Activated T-helper 1 cell treated with anti-CD3 and anti-CD28 coated beads, Interleukin-2, amount 50 U/mL, for 16 hours (primary cell): ENCODE measurements at places on chromosomes 5 and 9.
A peak's percentile ranks its signal among the peaks of the same experiment; 100 is the strongest.

DNA sequence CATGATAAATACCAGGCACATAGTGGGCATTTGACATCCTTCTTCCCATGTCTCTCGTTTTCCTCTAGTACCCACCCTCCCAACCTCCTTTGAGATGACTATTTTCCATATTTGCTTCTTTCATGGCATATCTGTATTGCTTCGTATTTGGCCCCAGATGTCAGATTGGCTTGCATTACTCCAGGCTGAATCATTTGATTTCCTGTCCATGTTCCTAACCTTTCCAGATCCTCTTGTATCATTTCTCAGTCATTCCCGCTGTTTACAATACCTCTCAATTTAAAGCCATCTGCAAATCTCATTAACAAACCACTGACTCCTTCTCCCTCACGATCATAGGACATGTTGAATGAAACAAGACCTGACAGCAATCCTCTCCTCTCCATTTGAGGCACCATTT lies 19.9 kb downstream of the MTX3 start:
- no peak for DNase-seq

GRCh38 chr5:65858316-65858715 lies 68.1 kb upstream of the ERBIN start:
- no peak for DNase-seq

- no peak for DNase-seq
These were observed 116.1 kb downstream of the WDR70 start for GRCh38 chr5:37495210-37495609.

GRCh38 chr9:17630531-17630949 lies 51.7 kb downstream of the SH3GL2 start:
- DNase-seq, result no peak

DNA sequence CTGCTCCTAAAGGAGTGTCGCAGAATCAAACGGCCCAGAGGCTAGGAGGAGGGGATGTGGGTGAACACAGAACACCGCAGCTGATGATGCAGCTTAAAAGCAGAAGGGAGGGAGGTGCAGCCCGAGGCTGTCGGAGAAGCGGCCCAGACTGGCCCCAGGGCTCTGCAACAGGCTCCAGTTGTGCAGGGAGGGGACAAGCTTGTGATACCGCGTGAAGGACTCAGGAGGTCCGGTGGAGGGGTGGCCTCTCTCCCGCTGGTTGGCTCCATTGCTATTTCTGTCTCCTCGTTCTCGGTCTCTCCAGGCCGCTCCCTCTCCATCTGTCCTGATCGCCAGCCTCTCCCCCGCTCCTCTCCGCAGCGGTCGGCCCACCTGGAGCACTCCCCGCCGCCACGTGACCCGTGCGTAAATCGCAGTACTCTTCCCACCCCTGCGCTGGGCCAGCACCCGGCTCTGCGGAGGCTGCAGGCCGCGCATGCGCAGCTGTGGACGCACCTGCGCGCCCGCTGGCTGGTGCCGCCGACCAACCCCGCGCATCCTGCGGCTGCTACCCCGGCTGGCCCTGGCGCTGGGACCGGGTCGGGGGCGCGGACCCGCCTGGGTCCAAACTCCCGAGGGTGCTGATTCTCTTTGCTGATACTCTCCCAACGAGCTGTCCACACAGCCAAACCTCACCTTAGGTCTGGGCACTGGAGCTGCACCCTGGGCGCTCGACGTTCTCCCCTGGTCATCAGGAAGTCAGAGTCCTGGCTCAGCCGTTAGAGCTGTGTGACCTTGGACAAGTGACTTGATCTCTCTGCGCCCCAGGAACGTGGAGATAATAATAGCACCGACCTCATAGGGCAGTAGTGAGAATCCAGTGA lies 3.7 kb upstream of the STXBP1 start:
- peak; percentile 70 for DNase-seq
